ENCODE measurements at places on chromosomes 3 and 15.

- DNase-seq, result no peak
Observed at GRCh38 chr15:91529534-91529933, 324.0 kb upstream of the SLCO3A1 start.

GRCh38 chr3:11291808-11292207 is 19.6 kb downstream of the ATG7 start:
- DNase-seq, result no peak

GRCh38 chr3:135456108-135456790 is 509.3 kb upstream of the PPP2R3A start:
- no peak for DNase-seq

DNA sequence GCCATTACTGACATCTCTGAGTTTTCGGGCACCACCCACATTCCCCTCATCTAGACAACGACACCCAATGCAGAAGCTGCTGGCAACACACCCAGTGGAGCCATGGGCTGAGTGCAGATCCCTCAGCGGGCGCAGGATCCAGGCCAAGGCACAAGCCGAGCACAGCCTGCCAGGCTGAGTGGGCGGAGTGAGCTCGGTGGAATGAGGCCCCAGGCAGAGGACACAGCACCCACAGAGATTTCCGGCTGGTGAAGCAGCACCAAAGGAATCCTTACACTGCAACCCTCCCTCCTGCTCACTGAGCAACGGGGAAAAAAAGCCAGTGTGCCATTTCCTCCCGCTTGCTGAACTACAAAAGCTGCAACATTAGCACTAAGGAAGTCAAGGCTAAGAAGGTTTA is 34.3 kb downstream of the ZMAT3 start:
- DNase-seq, result peak; percentile 8

- no peak for DNase-seq
Observed at GRCh38 chr3:195467641-195468390, 25.0 kb upstream of the ACAP2 start.

- no peak for DNase-seq
Observed at GRCh38 chr3:82261013-82261412, 499.6 kb upstream of the GBE1 start.

GRCh38 chr3:128447561-128448013 is 19.1 kb downstream of the DNAJB8 start:
- DNase-seq, result no peak

GRCh38 chr15:62653122-62653521 is 389.4 kb upstream of the TPM1 start:
- no peak for DNase-seq

DNA sequence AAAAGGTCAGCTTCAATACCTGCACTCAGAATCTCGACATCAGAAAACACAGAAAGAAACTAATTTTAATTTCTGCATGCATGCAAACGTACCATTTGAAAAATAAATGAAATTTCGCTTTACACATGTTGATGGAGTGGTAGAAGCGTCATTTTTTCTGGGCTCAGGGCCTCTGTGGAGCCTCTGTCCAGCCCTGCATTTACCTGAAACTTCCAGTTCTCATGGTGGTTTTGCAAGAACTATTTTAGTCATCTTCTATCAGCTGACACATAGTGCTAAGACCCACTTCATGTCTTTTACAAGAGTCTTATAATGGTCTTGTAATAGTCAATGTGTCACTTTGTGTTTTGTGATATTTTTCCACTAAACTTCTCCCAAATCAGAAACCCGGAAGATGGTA is 5.3 kb downstream of the KY start:
- no peak for DNase-seq

GRCh38 chr3:139934613-139935015 is 371 bp upstream of the CLSTN2 start:
- DNase-seq, result no peak

DNA sequence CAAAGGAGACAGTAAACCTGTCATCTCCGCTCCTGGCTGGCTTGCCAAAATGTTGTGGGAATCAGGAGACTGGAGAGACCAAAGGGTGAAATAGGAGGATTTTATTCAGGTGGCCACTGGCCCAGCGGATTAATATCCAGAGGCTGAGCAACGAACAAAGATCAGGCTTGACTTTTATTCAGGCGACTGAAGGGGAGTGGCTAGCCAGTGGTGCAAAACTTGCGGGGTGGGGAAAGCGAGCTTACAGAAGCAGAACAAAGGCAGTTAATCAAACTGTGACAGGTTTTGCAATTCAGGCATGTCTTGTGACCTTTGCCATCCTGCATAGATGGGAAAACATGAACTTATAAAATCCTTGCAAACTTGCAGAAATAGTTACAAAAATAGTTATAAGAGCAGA is 19.8 kb upstream of the ACAD9 start:
- DNase-seq, result no peak

DNA sequence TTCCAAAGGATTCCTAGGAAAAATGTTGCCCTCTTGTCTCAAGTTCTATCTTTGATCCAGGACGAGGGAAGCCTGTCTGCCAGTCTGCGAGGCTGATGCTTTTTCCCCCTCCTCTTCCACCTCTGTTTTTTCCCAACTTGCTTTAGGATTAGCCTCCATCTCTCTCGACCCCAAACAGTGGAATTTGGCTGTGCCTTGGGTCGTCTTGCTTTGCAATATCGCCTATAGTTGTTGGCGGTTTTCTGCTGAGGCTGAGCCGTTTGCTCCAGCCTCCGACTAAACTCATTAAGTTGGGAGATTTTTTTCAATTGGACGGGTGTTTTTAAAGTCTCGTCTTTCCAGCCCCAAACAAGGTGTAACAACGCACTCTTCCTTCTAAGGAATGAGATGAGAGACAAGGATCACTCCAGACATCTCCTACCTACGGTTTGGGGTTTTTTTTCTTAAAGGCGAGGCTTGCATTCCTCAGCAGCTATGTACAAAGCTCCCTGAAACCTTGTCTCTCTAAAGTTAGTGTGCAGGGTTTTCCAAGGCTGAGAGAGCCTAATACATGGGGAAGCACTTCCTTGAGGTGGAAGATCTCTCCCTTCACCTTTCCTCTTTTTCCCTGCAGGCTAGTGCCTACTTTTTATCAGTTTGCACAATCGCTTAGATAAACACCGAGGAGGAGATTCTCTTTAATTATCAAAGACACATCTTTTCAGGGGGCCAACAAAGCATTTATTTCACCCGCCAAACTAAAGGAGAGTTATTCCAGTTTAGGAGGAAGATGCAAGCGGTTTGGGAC is 4.8 kb upstream of the NR2F2 start:
- DNase-seq, result no peak

DNA sequence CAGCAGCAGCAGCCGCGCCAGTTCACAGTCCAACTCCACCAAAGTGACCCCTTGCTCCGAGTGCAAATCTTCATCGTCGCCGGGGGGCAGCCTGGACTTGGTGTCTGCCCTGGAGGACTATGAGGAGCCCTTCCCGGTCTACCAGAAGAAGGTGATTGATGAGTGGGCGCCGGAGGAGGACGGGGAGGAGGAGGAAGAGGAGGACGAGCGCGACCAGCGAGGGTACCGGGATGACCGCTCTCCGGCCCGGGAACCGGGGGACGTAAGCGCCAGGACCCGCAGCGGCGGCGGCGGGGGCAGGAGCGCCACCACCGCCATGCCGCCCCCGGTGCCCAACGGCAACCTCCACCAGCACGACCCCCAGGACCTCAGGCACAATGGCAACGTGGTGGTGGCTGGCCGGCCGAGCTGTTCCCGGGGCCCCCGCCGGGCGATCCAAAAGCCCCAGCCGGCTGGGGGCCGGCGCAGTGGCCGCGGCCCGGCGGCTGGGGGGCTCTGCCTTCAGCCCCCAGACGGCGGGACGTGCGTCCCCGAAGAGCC is 224.1 kb upstream of the IL12A start:
- DNase-seq, result no peak

- DNase-seq, result no peak
Observed at GRCh38 chr15:52095597-52096262, 16.8 kb downstream of the BCL2L10 start.

DNA sequence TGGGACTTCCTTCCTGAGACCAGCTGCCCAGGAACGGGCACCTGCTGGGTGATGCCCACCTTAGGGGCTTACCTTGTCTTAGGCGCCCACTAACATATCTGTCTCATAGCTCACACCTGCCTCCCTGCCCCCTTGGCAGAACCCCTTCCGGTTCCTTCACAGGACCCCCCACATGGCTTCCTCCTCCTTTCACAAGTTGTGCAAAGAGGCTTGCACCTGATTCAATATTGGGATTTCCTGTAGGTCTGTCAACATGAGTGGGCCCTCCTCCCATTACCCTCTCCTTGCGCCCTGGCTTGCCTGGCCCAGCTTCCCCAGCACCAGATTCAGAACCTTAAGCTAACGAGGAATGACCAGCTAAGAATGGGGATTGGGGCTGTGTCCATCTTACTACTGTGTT is 633 bp downstream of the THPO start:
- no peak for DNase-seq

- DNase-seq, result no peak
Observed at GRCh38 chr3:95277613-95278012, 1214.8 kb downstream of the NSUN3 start.

- no peak for DNase-seq
Observed at GRCh38 chr3:15399970-15400369, 27.4 kb downstream of the METTL6 start.

DNA sequence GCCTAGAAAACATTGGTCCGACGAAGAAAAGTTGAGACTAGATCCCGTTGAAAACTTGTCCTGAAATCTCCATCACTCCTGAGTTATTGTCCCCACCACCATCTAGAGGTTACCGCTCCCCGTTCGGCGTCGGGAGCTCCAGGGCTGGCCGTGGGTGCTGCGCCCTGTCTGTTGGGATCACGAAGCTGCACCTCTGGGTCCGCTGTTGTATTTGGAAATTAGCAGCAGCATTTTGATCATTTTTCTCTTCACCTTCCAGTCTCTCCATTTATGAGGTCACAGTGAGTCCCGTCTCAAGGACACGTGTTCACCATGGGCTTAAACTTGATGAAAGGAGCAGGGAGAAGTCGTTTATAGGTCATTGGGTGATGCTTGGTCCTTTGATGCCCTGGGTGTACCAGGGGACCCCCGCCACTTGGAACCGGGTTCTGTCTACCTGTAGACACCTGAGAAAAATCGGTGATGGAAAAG is 565 bp downstream of the MANF start:
- DNase-seq, result no peak

DNA sequence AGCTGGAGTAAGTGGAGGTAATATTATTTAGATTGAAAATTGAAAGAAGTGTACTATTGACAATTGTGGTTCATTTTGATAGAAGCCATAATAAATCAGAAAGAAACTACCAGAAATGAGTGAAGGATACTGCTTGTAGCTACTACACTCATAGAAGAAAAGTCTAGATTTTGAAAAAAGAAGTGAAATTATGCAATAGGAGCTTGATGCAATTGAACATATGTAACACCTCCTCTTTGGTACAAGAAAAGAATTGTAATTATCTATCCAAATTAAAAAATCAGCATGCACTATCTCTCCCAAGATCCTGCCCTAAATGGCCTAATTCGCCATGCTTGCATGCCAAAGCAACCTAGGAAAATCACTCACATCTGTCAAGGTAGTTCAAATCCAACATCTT is 51.1 kb upstream of the CD200R1L start:
- DNase-seq, result no peak

DNA sequence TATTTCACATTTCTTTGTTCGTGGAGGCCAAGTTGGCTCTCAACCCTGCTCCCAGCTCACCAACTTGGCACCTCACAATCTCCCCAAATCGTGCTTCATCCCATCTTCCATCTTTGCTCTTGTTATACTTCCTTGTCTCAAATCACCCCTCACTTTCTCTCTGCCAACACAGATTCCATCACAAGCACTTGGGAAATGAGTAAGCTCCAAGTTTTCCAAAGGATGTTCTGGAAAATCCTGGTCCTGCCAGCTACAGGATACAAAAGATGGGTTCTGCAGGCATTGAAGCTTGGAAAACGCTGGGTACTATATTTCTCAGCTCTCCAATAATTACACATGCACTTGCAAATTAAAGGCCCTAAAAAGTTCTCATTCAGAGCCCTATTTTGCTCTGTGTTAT is 4.1 kb upstream of the TM4SF4 start:
- DNase-seq, result no peak

DNA sequence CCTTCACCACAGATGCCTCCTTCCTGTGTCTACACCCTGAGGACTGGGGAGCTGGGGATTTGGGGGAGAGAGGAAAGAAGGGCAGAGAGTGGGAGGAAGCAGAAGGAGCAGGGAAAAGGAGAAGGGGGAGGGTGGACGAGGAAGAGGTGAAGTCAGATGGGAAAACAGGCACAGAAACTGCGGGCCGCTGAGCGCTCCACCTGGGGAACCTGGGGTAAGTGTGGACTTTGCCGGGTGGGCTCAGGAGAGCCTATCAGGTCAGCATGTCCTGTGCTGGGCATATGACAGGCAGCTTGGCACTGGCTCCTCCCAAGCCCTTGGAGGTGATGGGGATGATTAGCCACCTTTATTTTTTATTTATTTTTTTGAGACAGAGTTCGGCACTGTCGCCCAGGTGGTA is 62.6 kb downstream of the CORO2B start:
- no peak for DNase-seq

GRCh38 chr15:43505738-43506137 is 11.7 kb upstream of the MAP1A start:
- no peak for DNase-seq

DNA sequence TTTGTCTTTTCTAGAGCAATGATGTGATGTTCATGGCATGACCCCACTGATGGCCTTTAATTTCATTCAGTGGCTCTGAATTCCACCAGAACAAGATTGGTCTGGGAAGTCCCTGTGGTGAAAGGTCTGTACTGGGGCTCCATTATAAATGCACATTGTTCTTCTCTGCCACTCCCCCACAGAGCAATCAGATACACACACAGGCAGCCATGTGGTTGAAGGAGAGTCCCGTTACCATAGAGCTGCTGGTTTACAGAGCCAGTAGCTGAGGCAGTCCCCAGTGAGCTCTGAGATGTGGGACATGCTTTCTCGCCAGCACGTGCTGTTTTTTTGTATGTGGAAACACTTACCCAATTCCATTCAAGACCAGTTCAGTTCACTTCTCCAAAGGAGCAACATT is 172.7 kb upstream of the TRIM42 start:
- DNase-seq, result no peak

DNA sequence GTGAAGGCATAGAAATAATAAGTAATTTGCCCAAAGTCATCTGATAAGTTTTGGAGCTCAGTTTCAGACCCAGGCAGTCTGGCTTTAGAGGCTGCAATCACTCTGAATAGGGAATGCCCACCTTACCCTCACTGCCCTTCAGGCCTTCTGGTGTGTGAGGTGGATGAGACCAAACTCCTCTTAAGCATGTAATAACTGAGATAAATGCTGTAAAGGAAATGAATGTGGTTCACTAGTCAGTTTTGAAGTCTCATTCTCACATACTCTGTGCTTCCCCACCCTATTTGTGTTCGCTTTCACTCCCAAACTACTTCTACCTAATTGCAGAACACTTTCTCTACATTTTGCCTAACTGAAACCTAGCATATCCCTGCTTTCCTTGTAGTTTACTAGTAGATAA is 144.1 kb downstream of the FILIP1L start:
- DNase-seq, result no peak

DNA sequence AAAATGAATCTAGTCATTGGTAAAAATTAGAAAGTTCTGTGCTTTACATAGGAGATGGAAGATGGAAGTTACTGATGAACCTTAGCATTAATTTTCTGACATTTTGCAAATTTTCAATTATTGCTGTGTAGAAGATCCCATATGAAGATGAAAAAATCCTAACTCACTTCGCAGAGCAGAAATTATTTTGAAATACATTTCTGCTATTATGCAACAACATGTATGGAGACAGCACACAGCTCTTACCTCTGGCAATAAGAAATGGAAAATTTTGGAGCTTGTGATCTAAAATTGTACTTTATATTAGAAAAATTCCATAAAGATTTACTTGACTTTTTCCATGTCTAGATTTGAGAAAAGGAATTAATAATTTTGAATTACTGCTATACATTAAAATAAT is 177.9 kb downstream of the WDR72 start:
- DNase-seq, result no peak

- no peak for DNase-seq
Observed at GRCh38 chr3:189363590-189364255, 192.0 kb downstream of the TPRG1 start.
